ENCODE measurements at places on chromosomes 2 and 18. TPM values are rescaled to one million over a fixed set of nuclear protein-coding genes. Genes with fewer than 3 reads are reported as not detected.

DNA sequence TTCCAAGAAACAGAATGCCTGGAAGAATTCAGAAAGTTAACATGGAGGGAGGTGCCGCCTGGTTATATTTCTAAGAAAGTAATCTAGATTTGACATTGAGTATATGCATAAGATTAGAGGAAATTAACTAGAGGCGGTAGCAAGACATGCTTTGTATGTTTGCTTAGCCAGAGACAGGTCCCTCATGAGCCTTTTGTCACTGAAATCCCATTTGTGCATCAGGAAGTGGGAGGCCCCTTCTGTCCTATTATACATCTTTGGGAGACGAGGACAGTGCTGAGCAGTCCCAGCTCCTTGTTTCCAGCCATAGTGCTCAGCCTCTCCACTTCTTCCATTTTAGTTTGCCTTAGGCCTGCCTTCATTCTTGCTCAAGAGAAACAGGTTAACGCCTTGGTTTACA, 115.4 kb upstream of the LHCGR start:
- no peak for DNase-seq

GRCh38 chr18:46335534-46336101, 231.4 kb downstream of the HAUS1 start:
- no peak for DNase-seq

GRCh38 chr2:162050513-162050961, 23.5 kb downstream of the DPP4 start:
- DNase-seq, result no peak

GRCh38 chr2:192123847-192124246, 70.9 kb downstream of the TMEFF2 start:
- no peak for DNase-seq

- DNase-seq, result no peak
These were observed 219.2 kb downstream of the ZNF516 start for GRCh38 chr18:76275727-76276313.

Gene SCTR
- total RNA-seq, result not detected

Gene AKAIN1
- not detected for total RNA-seq

Gene RGPD3
- total RNA-seq, result not detected

Gene CNGA3
- 0.40 TPM for total RNA-seq

Measured in transverse colon (tissue), 4 donors.